ENCODE measurements at places on chromosomes 3 and 15.

DNA sequence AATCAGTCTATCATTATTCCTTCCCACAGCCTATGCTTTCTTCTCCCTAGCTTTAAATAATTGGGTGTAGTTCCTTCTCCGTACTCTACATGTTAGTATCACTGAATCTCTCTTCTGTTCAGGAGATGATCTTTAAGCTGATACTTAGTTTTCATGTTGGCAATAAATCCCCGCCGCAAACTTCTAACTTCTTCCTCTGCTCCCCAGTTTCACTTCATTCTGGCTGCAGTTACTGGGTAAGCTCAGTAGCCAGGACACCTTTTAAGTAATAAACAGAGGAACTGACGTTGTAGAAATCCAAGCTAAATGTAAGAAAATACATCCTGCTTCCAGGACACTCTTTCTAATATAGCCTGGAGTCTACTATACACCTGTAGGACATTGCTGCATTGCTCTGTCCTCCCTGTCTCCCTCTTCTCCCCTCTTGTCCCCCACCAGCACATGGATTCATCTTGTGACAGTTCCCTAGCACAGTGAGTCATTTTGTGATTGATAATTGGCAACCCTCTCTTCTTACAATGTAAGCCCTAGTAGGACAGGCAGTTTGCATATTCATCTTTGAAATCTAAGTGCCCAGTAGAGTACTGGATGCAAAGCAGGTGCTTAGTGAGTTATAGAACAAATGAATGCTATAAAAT is 598.2 kb downstream of the UNC13C start:
- no peak overlapping the region for H3K27ac ChIP-seq
- H3K27me3 ChIP-seq: no peaks in the 10 kb centered on the region
- H3K36me3 ChIP-seq: no peaks in the 10 kb centered on the region
- no peak overlapping the region for H3K4me3 ChIP-seq
- no peaks in the 10 kb centered on the region for H3K4me1 ChIP-seq

- no peak for DNase-seq
- no peaks in the 10 kb centered on the region for H3K27me3 ChIP-seq
- H3K4me1 ChIP-seq: no peaks in the 10 kb centered on the region
Measured at GRCh38 chr15:92595506-92596381, 59.8 kb downstream of the FAM174B start.

- no peak overlapping the region for H3K27ac ChIP-seq
- no peak overlapping the region for H3K4me3 ChIP-seq
- DNase-seq: no peak
- no peaks in the 10 kb centered on the region for H3K27me3 ChIP-seq
Measured at GRCh38 chr15:66827698-66828055, 125.6 kb downstream of the SMAD6 start.

- H3K27me3 ChIP-seq: no peaks in the 10 kb centered on the region
- H3K4me1 ChIP-seq: no peaks in the 10 kb centered on the region
- H3K27ac ChIP-seq: no peak overlapping the region
- H3K4me3 ChIP-seq: no peak overlapping the region
- no peak for DNase-seq
Measured at GRCh38 chr15:73284090-73284716, 84.6 kb downstream of the HCN4 start.

DNA sequence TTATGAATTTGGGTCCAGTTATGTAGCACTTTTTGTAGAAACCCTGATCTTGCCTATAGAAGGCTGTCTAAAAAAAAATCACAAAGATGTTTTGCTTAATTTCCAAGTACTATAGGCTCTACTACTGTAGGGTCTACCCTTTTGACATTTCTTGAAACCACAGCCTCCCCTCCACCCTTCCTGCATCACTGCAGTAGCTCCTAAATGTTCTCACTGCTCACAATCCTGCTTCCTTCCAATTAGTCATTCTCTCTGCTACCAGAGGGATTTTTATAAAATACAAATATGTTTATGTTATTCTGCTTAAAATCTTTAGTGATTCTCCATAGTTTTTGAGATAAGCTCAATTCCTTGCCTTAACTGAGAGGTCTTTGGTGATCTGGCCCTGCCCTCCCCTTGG is 114.0 kb downstream of the CYP19A1 start:
- no peak for DNase-seq
- no peak overlapping the region for H3K27ac ChIP-seq
- no peak overlapping the region for H3K4me3 ChIP-seq
- no peaks in the 10 kb centered on the region for H3K4me1 ChIP-seq
- H3K27me3 ChIP-seq: no peaks in the 10 kb centered on the region

GRCh38 chr3:160981217-160981938 is 123.8 kb downstream of the B3GALNT1 start:
- H3K27me3 ChIP-seq: no peaks in the 10 kb centered on the region
- H3K4me1 ChIP-seq: no peaks in the 10 kb centered on the region
- H3K36me3 ChIP-seq: no peaks in the 10 kb centered on the region
- H3K27ac ChIP-seq: no peak overlapping the region

DNA sequence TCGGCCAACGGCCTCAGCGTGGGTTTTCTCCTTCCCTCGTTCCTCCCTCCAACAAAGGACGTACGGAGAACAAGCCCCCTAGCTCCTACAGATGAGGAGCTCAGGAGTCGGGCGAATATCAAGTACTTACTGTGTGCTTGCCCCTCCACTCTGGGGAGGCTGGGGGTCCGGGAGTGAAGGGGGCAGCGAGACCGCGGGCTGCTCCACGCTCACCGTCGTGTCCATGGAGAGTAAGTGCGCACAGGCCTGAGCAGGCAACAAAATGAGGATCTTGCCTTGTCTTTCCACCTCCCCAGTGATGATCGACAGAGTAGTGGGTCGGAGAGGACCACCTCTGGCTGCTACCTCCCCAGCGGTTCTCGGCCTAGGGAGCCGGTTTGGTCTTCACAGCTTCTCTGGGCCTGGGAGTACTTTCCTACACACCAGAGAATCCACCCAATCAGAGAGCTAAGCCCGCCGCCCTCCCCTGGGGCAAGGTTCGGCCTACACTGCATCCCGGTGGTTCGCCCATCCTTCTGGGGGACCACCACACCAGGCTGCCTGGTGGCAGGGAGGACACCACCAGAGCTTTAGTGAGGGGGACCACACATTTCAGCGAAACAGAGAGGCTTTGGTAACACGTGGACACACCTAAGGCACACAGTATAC is 603 bp upstream of the TRANK1 start:
- H3K4me3 ChIP-seq: peak overlapping the region; percentile 66
- no peaks in the 10 kb centered on the region for H3K36me3 ChIP-seq
- no peaks in the 10 kb centered on the region for H3K27me3 ChIP-seq
- H3K27ac ChIP-seq: no peak overlapping the region

- H3K27ac ChIP-seq: no peak overlapping the region
- DNase-seq: no peak
- no peak overlapping the region for H3K4me3 ChIP-seq
- H3K27me3 ChIP-seq: no peaks in the 10 kb centered on the region
- H3K36me3 ChIP-seq: no peaks in the 10 kb centered on the region
Measured at GRCh38 chr3:80232760-80233159, 465.0 kb upstream of the ROBO1 start.

GRCh38 chr15:96247621-96248305 is 82.7 kb upstream of the NR2F2 start:
- H3K27ac ChIP-seq: no peak overlapping the region
- DNase-seq: no peak
- no peaks in the 10 kb centered on the region for H3K36me3 ChIP-seq
- no peaks in the 10 kb centered on the region for H3K4me1 ChIP-seq
- no peaks in the 10 kb centered on the region for H3K27me3 ChIP-seq

DNA sequence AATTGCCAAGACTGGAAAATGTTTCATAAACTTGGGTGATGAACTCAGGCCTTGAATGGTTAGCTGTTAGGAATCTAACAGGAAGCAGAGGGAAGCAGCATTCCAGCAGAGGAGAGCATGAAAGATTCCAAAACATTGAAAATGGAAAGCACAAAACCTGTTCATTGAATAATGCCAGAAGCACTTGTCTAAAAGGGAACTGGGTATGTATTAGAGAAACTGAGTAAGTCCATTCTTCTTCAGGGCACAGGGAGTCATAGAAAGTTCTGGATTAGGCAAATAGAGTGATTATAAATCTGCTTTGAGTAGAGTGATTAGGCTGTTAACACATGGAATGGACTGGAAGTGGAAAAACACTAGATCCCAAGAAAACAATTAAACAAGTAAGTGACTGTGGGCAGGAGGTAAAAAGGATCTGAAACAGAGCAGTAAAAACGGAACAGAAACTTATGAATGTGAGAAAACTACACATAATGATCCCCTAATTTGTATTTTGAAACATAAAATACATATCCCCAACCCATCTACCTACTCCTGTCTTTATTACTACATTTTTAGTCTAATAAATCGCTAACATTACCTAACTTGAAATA is 343.4 kb downstream of the TBC1D5 start:
- H3K27me3 ChIP-seq: no peaks in the 10 kb centered on the region
- no peaks in the 10 kb centered on the region for H3K4me1 ChIP-seq
- no peaks in the 10 kb centered on the region for H3K36me3 ChIP-seq

DNA sequence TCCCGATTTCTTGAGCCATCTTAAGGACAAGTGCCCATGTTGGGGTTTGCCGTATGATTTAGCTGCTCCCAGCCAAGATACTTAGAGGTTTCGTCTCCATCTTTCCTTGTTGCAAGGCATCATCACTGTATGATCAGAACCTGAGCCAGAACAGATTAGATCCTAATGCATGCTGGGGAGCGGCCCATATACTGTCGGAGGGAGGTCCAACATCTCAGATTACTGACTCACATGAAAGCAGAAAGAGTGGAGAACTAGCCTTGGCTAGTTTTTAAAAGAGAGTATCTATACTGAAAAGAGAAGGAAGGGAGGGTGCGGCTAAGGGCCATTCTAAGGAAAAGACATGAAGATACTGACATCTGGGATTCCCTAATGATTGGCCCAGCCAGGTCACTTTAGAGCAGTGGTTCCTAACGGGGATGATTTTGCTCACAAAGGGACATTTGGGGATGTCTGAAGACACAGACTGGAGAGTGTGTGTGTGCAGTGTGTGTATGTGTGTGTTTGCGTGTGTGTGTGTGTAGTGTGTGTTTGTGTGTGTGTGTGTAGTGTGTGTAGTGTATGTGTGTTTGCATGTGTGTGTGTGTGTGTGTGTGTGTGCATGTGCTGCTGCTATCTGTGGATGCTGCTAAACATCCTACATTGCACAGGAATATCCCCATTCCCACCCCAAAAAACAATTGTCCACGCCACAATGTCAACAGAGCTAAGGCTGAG is 12.3 kb upstream of the LYSMD4 start:
- no peak for DNase-seq
- no peak overlapping the region for H3K27ac ChIP-seq
- no peaks in the 10 kb centered on the region for H3K27me3 ChIP-seq
- no peaks in the 10 kb centered on the region for H3K4me1 ChIP-seq
- no peak overlapping the region for H3K4me3 ChIP-seq

DNA sequence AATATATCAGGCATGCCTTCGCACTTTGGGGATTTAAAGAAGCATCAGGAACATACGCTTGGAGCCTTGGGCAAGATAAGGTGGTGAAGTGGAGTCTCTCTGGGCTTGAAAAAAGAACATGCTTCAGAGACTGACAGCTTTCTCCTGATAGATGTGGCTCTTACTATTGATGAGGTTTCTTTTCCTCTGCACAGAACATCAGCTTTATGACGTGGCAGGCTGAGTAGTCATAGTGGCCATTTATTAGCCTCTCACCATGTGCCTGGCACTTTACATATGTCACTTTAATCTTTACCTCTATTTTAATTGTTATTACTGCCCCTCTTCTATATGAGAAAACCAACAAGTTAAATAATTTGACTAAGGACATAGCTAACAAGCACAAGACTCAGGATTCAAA is 19.0 kb upstream of the LRRC58 start:
- no peaks in the 10 kb centered on the region for H3K36me3 ChIP-seq
- H3K27ac ChIP-seq: no peak overlapping the region
- no peak overlapping the region for H3K4me3 ChIP-seq
- H3K27me3 ChIP-seq: no peaks in the 10 kb centered on the region

DNA sequence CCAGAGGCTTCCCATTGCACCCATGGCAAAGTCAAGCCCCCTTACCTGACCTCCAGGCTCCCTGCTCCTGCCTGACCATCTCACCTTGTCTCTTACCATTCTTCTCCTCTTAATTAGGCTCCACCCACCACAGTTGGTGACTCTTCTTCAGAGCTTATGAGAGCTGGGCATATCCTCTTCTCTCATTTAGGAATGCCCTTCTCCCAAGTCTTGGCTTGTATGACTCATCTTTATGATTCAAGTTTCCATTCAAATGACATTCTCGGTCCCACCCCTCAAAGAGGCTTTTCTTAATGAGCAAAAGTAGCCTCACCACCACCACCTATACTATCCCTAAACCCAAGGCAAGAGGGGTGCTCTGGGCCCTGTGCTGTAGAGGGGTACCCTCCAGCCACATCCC is 55.3 kb upstream of the NUDT16 start:
- no peak overlapping the region for H3K4me3 ChIP-seq
- no peak for DNase-seq
- H3K27ac ChIP-seq: no peak overlapping the region
- H3K27me3 ChIP-seq: no peaks in the 10 kb centered on the region
- H3K36me3 ChIP-seq: no peaks in the 10 kb centered on the region

- H3K27me3 ChIP-seq: no peaks in the 10 kb centered on the region
- H3K36me3 ChIP-seq: no peaks in the 10 kb centered on the region
- no peak for DNase-seq
- no peak overlapping the region for H3K4me3 ChIP-seq
- H3K4me1 ChIP-seq: no peaks in the 10 kb centered on the region
Measured at GRCh38 chr3:43733459-43734384, 43.0 kb downstream of the ABHD5 start.

GRCh38 chr3:42438193-42438592 is 27.8 kb upstream of the LYZL4 start:
- H3K27me3 ChIP-seq: no peaks in the 10 kb centered on the region
- no peak overlapping the region for H3K4me3 ChIP-seq
- no peaks in the 10 kb centered on the region for H3K36me3 ChIP-seq
- no peaks in the 10 kb centered on the region for H3K4me1 ChIP-seq
- DNase-seq: no peak

DNA sequence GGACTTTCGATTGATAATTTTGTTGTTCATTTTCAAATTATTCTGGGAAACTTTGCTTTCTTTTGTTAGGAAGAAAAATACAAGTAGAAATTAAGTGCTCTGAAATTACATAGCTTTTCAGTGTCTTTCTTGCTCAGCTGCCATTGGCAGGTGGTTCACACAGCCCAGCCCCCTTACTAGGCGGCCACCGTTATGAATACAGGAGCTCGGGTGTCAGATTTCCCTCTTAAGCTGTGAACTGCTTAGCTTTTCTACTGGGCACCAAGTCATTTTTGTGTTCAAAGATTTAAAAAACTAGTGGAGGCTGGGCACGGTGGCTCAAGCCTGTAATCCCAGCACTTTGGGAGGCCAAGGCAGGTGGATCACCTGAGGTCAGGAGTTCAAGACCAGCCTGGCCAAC is 55.2 kb downstream of the HMG20A start:
- no peak overlapping the region for H3K27ac ChIP-seq
- no peak overlapping the region for H3K4me3 ChIP-seq
- DNase-seq: no peak

GRCh38 chr15:38406436-38406835 is 47.5 kb upstream of the FAM98B start:
- no peaks in the 10 kb centered on the region for H3K27me3 ChIP-seq
- no peaks in the 10 kb centered on the region for H3K36me3 ChIP-seq
- H3K27ac ChIP-seq: no peak overlapping the region
- H3K4me1 ChIP-seq: no peaks in the 10 kb centered on the region

- peak; percentile 50 for DNase-seq
- peaks cover 5% of the 10 kb centered on the region for H3K4me1 ChIP-seq
- peak overlapping the region; percentile 4 for H3K27ac ChIP-seq
- H3K4me3 ChIP-seq: no peak overlapping the region
- no peaks in the 10 kb centered on the region for H3K36me3 ChIP-seq
- no peaks in the 10 kb centered on the region for H3K27me3 ChIP-seq
Measured at GRCh38 chr3:72523429-72524151, 324.7 kb downstream of the SHQ1 start.

- H3K27me3 ChIP-seq: no peaks in the 10 kb centered on the region
- H3K36me3 ChIP-seq: no peaks in the 10 kb centered on the region
- H3K4me1 ChIP-seq: no peaks in the 10 kb centered on the region
Measured at GRCh38 chr15:59360896-59361295, 11.8 kb downstream of the MYO1E start.
